Stimulated activated CD4-positive, alpha-beta T cell treated with anti-CD3 and anti-CD28 coated beads, Interleukin-12 subunit alpha, Interleukin-12 subunit beta, amount 100 ng/mL, for 24 hours (primary cell): ENCODE measurements at places on chromosomes 4 and X.

DNA sequence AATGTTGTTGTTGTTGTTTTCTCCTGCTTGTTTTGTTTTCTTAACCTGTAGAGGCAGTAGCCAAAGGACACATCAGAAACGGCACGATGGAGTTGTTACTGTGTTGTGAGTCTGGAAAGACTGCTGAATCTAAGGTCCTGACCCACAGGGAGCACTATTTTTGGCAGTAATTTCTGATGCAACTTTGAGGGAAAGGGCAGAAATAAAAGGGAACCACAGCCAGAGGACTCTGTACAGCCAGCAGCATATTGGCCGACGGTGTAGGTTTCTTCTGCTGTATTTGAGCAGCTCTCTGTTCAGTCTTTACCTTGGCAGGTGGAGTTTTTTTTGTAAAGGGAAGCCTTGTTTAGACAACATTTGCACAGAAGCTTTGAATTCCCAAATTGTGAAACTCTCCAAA is 203.0 kb upstream of the GPR101 start:
- no peak for DNase-seq

GRCh38 chrX:10397349-10397748 is 223.0 kb downstream of the MID1 start:
- no peak for DNase-seq

DNA sequence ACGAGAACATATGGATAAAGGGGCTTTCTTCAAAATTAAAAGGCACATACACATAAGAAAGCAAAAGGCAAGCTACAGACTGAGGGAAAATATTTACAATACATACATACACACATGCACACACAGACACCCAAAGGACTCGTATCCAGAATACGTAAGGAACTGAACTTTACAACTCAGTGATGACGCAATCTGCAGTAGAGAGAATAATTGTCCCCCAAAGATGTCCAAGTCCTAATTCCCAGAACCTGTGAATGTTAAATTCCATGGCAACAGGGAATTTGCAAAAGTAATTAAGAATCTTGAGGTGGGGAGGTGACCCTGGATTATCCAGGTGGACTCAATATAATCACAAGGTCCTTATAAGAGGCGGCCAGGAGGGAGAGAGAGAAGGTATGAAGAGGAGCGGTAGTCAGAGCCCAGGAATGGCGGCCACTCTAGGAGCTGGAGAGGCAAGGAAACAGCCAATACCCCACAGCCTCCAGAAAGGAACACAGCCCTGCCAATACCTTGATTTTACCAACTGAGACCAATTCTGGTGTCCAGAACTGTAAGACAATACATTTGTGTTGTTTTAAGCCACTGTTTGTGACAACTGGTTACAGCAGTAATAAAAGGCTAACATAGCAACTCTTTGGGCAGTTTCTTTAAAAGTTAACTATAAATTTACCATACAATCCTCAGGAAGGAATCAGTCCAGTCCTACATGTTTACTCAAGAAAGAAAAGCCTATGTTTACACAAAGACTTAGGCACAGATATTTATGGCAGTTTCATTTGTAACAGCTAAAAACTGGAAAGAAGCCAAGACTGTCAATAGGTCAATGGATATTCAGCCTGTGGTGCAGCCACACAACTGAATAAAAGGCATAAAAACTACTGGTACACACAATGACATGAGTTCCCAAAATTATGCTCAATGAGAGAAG is 27.3 kb upstream of the STS start:
- no peak for DNase-seq

- no peak for DNase-seq
These were observed 1516.4 kb upstream of the PABPC4L start for GRCh38 chr4:135718019-135718418.

GRCh38 chr4:185573651-185574199 is 38.4 kb upstream of the PDLIM3 start:
- no peak for DNase-seq

GRCh38 chr4:120132935-120133334 is 66.3 kb upstream of the MAD2L1 start:
- no peak for DNase-seq
